ENCODE measurements at places on chromosomes 4 and X. TPM values are rescaled to one million over a fixed set of nuclear protein-coding genes. Genes with fewer than 3 reads are reported as not detected.

GRCh38 chrX:650324-650723, 19.7 kb downstream of the SHOX start:
- no peak for DNase-seq

GRCh38 chr4:74793757-74794381, 454 bp downstream of the BTC start:
- peak; percentile 88 for DNase-seq

GRCh38 chr4:26239801-26240200, 81.0 kb upstream of the RBPJ start:
- DNase-seq = no peak

GRCh38 chrX:68648960-68649359, 1.5 kb downstream of the STARD8 start:
- DNase-seq = no peak

- DNase-seq = no peak
Measured at GRCh38 chr4:170339522-170339921, 249.8 kb upstream of the AADAT start.

DNA sequence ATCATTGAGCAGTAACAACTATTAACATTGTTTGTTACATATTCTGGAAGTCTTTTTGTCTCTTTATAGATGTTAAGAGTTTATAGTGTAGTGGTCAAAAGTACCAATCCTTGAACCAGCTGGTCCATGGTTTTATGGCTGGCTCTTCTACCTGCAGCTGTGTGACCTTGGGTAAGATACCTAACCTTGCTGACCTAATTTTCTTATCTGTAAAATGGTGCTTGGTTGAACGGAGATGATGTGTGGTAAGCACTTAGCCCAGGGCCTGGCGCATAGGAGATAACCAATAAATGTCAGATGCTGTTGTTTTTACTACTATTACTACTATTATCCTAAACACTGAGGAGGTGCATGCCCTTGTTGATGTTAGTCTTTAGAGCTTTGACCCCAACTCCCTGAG, 116.6 kb downstream of the TMEM164 start:
- no peak for DNase-seq

DNA sequence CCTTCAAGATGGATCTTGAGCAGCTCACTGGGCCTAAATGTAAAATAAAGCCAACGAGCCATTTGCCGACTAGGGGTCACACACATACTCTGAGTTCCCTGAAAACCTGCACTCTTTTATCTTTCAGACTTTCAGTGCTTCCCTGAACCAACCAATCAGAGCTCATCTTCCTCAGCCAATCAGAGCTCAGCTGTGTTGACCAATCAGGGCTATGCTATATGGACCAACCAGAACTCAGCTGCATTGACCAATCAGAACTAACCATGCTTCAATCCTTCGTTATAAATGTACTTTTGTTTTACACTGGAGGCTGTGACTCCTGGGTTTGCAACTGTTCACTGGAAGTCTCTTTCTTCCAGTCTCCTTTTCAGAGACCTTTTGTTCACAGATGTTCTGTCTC, 19.3 kb downstream of the SLC25A53 start:
- no peak for DNase-seq

DNA sequence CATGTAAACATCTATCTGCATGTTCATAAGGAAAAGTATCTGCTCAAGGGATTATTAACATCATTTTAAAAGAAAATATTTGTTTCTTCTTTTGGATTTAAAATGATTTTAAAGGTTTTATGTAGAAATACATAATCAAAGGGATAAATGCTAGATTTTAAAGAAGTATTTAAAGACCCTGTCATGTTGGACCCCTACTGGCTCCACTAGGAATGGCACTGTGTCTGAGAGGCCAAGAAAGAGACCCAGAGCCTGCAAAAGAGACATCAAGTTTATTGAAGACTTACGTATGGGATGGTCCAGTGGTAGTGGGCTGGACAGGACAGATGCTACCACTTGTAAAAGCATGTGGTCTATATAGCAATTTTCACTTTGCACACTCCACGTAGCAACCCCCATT, 78.7 kb upstream of the PCDH18 start:
- no peak for DNase-seq

GRCh38 chr4:7699031-7699430, 240.6 kb downstream of the AFAP1 start:
- DNase-seq = no peak

The SPATA4 gene
- 0.37 TPM for total RNA-seq

The TCEANC gene
- total RNA-seq = 2.0 TPM

The PCYT1B gene
- total RNA-seq = 1.6 TPM

The INPP4B gene
- total RNA-seq = 5.1 TPM

The DEFB131A gene
- total RNA-seq = not detected

The AWAT2 gene
- not detected for total RNA-seq

The KLB gene
- total RNA-seq = 3.3 TPM
